Tracheal epithelial cell (primary cell): ENCODE measurements at places on chromosomes 2 and 18. TPM values are rescaled to one million over a fixed set of nuclear protein-coding genes. Genes with fewer than 3 reads are reported as not detected.

Gene CNDP1
- not detected in 2 replicates for total RNA-seq

Gene RRM2
- total RNA-seq, result 1.3 and 5.1 TPM in 2 replicates

Gene EFHD1
- total RNA-seq, result 1.2 TPM in 1 of 2 replicates, not detected in the other

Gene RAB6C
- total RNA-seq, result not detected in 2 replicates

Gene PDCL3
- 13.9 and 20.5 TPM in 2 replicates for total RNA-seq

Gene RAD51AP2
- 0.21 and 0.24 TPM in 2 replicates for total RNA-seq

Gene SLC4A5
- total RNA-seq, result 0.24 and 0.64 TPM in 2 replicates

Gene YES1
- total RNA-seq, result 274 and 298 TPM in 2 replicates

Gene LRRTM1
- total RNA-seq, result not detected in 2 replicates

Gene USP40
- total RNA-seq, result 17.6 and 23.9 TPM in 2 replicates

Gene TYW5
- 8.5 and 9.2 TPM in 2 replicates for total RNA-seq

Gene ANAPC1
- 56.1 and 66.7 TPM in 2 replicates for total RNA-seq

Gene SULT1C4
- total RNA-seq, result 4.8 TPM in 1 of 2 replicates, not detected in the other

Gene ANKZF1
- total RNA-seq, result 55.6 and 68.7 TPM in 2 replicates

Gene ZNF385B
- total RNA-seq, result not detected in 2 replicates

Gene DAW1
- total RNA-seq, result 0.64 and 1.4 TPM in 2 replicates

Gene ATP9B
- total RNA-seq, result 10.2 and 14.7 TPM in 2 replicates

Gene SH2D6
- total RNA-seq, result not detected in 2 replicates

Gene POMC
- total RNA-seq, result 0.72 TPM in 1 of 2 replicates, not detected in the other

Gene GKN1
- not detected in 2 replicates for total RNA-seq

Gene GPR17
- not detected in 2 replicates for total RNA-seq

Gene CACNB4
- under 0.01 and 0.21 TPM in 2 replicates for total RNA-seq
